ENCODE measurements at places on chromosomes 5 and 9.

GRCh38 chr5:3845230-3845629, 249.6 kb downstream of the IRX1 start:
- DNase-seq: no peak

- no peak for DNase-seq
These were observed 48.6 kb upstream of the RNU6ATAC start for GRCh38 chr9:134212809-134213507.

DNA sequence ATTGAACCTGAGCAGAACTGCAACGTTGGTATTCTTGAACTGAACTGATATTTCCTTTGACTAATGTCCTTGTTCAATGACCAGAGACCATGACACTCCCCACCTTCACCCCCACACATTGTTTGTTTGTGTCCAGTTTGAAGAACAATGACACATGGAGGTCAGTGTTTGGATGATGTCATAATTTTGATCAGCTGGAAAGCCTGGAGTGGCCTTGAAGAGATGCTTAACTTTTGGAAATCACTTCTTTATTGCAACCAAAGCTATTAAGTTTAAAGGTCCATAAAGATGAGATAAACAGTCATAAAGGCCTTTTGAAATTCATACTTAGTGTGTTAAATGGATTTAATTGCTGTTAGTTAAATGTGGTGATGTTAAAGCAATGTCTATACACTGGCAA, 92.7 kb downstream of the TMC1 start:
- DNase-seq: no peak

DNA sequence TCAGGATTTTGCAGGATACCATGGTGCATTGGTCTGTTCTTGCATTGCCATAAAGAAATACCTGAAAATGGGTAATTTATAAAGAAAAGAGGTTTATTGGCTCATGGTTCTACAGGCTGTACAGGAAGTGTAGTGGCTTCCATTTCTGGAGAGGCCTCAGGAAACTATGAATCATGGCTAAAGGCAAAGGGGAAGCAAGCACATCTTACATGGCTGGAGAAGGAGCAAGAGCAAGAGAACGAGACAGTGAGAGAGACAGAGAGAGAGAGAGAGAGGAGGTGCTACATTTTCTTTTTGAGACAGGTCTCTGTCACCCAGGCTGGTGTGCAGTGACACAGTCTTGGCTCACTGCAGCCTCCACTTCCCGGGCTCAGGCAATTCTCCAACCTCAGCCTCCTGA, 43.9 kb downstream of the P4HA2 start:
- DNase-seq: no peak

GRCh38 chr9:73039271-73040263, 86.7 kb upstream of the ALDH1A1 start:
- DNase-seq: no peak
